ENCODE measurements at places on chromosomes 16 and 17.

- no peak for DNase-seq
These were observed 448.1 kb upstream of the DYNLRB2 start for GRCh38 chr16:80092681-80093080.

- DNase-seq = no peak
These were observed 9.2 kb upstream of the WFIKKN1 start for GRCh38 chr16:621526-622105.

- DNase-seq = no peak
These were observed 13.2 kb upstream of the SCNN1B start for GRCh38 chr16:23288726-23289512.

DNA sequence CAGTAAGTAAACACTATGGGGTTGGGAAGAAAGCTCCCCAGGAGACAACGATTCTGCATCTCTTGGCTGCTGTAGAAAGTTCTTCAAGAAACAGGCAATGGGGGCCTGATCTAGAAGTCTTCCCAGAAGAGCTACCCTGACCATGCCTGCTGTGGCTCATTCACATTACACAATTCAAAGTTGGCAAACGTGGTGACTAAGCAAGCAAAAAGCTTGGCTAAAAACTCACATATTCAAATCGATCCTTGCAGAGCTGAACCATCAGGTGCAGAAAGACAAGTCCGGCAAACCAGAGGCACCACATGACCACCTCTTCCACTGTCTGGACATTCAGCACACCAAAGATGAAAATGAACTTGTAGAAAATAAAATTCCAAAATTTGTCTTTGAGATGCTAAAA is 16.1 kb downstream of the AMFR start:
- DNase-seq = no peak

DNA sequence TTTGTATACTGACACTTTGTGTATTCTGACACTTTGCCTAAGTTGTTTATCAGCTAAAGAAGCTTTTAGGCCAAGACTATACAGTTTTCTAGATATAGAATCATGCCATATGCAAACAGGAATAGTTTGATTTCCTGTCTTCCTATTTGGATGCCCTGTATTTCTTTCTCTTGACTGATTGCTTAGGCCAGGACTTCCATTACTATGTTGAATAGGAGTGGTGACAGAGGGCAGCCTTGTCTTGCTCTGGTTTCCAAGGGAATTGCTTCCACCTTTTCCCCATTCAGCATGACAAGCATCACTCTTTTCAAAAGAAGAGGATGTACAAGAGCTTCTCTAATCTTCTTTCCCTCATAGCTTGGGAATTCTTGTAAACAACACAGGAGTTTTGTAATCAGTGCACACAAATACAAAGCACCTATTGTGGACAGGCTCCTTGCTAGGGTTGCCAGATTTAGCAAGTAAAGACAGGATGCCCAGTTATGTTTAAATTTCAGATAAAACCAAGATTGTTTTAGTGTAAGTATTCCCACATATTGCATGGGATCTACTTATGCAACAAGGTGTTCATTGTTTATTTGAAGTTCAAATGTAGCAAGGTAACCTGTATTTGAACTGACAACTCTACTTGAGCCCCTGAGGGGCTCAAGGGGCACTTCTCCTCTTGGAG is 233.5 kb downstream of the SLC39A11 start:
- DNase-seq = no peak

- DNase-seq = no peak
These were observed 23.0 kb downstream of the PPM1D start for GRCh38 chr17:60622961-60623360.

GRCh38 chr16:87040169-87041117 is 276.7 kb downstream of the C16orf95 start:
- DNase-seq = no peak

GRCh38 chr16:25689137-25689836 is 2.5 kb upstream of the HS3ST4 start:
- DNase-seq = no peak

DNA sequence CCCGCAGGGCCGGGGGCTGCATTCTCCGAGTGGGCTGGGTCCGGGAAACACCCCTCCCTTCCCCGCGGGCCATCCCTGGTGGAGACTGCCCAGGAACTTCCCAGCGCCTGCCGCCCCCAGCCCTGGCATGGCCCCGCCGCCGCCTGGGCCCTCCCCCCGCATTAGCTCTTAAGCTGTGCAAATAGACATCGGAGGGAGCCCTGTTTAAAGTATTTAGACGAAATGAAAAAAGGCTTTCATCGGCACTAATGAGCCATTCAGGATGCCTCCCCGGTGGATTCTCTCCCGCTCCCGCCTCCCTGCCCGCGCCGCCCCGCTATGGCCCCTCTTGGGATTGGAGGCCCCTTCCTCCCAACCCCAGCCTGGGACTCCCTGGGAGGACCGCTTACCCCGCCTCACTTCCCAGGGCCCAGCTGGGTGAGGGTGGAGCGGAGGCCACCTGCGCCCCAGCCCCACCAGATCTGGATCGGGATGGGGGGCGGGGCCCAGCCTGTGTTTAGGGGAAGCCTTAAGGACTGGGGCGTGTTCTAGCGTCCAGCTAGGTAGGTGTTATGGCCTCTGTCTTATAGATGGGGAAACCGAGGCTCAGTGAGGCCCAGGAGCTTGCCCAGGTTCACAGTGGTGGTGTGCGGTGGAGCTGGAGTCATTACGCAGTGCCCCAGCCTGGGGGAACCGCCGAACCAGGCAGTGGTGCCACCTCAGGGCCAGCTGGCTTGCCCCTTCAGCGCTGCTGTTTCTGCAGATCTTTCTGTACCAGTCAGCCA is 19.7 kb downstream of the SEZ6 start:
- no peak for DNase-seq

- no peak for DNase-seq
These were observed 18.0 kb upstream of the TCF25 start for GRCh38 chr16:89855301-89855945.

DNA sequence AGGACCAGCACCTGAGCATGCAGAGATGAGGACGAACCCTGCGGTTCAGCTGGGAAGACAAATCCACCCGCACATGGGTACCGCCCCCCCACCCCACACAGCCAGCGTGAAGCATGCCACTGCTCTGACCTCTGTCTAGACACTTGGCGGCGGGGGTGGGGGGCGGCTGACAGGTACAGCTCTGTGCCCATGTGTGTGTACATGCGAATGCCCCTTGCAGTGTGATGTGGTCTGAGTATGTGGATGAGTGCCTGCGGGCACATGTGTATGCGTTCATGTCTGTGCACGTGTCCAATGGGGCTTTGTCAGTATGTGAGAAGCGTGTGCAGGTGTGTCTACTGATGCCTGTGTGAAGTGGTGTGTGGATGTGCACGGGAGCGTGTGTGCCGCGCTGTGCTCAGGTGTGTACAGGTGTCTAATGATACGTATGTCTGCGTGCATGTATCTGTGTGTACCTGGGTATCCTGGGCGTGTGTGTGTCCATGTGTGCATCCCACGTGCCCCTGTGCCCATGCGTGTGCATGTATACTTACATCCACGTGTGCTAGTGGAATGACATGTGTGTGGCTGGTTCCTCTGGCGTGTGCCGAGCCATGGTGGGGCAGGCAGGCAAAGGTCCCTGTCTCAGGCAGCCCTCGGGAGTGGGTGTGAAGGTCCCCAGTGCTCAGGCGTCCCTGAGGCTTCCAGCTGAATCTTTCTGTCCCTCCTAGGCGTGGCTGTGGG is 636 bp upstream of the RAP1GAP2 start:
- no peak for DNase-seq

DNA sequence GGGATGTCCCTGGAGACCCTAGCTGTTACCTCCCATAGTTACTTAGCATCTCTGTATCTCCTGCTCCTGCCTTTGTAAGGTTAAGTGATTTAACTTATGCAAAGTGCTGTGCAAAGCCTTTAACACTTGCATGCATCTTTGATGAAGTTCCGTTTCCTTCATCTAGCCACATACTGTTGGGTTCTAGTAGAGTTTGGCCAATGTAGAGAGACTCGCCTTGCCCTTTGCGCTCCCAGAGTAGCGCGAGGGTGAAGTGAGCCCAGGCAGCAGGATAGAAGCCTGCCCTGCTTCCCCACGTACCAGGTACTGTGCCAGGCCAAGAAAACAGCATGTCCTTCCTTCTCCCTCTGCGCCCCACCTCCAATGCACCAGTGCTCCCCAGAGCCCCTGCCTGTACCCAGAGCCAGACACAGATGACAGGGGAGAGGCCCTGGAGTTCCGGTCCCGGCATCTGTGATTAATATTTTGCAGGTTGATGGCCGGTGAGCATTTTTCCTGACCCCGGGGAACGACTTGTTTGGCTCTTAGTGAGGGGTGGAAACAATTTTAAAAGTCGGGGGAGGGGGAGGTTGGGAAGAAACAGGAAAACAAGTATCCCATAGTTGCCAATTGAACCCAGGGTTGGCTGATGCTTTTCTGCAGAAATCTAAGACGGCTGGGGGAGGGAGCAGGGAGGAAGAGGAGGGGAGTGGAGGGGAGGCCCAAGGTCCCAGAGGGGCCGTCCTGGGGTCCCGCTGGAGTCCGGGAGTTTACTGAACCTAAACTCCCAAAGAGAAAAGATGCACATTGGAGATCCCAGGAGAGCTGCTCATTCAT is 13.1 kb upstream of the CDC42EP4 start:
- no peak for DNase-seq

- DNase-seq = no peak
These were observed 6.6 kb downstream of the NHERF2 start for GRCh38 chr16:2033057-2033908.

DNA sequence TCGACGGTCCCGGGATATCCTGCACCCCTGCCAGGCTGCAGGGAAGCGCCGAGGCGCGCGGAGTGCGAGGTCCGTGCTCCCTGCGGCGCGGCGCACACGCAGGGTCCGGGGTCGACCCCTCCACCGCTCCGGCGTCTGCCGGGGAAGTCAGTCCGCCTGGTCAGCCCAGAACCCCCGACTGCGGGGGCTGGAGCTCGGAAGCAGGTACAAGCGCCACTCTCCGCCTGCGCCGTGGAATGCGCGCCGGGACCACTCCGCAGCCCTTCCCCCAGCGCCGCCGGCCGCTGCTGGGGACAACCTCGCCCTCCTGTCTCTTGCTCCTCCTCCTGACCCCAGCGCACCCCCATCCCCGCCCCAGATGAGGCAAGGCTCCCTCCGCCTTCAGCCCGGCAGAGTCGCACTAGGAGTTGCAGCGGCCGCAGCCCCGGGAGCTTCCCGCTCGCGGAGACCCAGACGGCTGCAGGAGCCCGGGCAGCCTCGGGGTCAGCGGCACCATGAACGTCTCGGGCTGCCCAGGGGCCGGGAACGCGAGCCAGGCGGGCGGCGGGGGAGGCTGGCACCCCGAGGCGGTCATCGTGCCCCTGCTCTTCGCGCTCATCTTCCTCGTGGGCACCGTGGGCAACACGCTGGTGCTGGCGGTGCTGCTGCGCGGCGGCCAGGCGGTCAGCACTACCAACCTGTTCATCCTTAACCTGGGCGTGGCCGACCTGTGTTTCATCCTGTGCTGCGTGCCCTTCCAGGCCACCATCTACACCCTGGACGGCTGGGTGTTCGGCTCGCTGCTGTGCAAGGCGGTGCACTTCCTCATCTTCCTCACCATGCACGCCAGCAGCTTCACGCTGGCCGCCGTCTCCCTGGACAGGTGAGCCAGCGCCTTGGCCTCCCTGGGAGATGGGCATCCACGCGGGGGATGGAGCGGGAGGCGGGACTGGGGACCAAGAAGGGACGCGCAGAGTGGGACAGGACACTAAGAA is at the start of gene GALR2:
TSS of gene GALR2 (plus strand) at position 392 of the 974 bp plus-strand sequence. CDS start at position 495, 103 bp downstream.
- DNase-seq = no peak

DNA sequence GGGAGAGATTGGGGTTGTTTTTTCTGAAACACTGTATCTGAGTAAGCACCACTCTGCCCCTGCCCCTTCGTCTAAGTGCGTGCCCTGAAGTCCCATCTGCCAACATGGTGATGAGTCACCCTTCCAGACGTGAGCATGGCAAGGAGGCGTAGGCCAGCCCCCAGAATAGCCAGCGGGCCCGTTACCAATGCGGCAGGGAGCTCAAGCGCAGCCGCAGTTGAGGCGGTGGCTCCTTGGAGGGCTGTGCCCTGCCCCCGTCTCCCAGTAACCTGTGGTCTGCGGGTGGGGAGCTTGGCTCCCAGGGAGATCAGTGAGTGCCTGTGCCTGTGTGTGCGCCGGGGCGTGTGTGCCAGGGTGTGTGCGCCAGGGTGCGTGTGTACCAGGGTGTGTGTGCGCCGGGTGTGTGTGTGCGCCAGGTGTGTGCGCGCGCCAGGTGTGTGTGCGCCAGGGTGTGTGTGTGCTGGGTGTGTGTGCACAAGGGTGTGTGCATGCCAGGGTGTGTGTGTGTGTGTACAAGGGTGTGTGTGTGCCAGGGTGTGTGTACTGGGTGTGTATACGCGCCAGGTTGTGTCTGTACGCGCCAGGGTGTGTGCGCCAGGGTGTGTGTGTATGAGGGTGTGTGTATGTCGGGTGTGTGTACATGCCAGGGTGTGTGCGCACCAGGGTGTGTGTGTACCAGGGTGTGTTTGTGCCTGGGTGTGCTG is 98.6 kb upstream of the CHMP6 start:
- no peak for DNase-seq

DNA sequence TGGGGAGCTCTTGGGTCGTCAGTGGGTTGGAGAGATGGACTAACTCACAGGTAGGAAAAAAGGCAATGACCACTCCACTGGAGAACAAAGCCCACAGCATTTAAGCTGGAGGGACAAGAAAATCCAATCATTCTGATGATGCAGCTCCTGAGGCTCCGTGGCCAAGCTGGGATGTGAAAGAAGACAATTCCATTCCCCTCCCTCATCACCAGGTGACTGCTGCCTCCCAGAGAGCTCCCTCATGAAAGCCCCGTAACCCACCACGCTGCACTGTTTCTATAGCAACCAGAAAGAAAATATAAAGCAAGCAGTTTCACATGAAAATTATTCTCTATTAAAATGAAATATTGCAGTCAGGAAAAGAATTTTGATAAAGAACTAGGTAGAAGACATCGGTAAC is 15.2 kb downstream of the ANKRD11 start:
- no peak for DNase-seq
